Activated CD8-positive, alpha-beta memory T cell treated with anti-CD3 and anti-CD28 coated beads, Interleukin-2, amount 50 U/mL, for 4 hours (primary cell): ENCODE measurements at places on chromosomes 12 and 14.
A peak's percentile ranks its signal among the peaks of the same experiment; 100 is the strongest.

DNA sequence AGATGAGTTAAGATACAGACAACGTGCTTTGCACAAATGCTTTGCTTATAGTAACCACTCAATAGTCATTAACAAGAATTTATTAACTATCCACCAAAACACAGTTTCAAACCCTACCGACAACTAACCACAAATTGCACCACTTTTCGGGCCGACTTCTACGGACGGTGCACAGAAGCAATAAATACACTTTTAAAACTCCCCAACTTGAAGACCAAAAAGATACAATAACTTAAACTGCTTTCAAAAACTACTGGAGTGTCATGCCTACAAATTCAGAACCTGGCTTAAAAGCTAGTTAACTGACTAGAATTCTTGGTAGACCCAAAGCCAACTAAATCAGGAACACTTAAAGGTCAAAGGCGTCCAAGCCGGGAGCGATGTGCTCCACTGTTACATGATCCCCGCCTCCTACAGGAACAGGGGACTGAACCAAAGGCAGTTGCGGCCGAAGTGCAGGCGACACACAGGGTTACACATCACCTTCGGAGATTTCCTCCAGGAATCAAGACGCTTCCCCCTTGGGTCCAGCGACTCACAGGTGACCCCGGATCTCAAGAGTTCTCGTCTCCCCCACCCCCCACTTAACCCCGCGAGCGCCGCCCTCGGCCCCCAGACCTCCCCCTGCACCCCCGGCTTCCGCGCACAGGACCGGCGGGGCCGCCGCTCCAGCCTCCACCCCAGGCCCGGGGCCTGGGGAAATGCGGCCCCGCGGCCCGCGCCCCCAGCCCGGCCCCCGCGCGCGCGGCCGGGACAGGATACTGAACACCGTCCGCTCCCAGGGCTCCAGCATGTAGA lies 507 bp downstream of the SPTSSA start:
- no peak for DNase-seq

DNA sequence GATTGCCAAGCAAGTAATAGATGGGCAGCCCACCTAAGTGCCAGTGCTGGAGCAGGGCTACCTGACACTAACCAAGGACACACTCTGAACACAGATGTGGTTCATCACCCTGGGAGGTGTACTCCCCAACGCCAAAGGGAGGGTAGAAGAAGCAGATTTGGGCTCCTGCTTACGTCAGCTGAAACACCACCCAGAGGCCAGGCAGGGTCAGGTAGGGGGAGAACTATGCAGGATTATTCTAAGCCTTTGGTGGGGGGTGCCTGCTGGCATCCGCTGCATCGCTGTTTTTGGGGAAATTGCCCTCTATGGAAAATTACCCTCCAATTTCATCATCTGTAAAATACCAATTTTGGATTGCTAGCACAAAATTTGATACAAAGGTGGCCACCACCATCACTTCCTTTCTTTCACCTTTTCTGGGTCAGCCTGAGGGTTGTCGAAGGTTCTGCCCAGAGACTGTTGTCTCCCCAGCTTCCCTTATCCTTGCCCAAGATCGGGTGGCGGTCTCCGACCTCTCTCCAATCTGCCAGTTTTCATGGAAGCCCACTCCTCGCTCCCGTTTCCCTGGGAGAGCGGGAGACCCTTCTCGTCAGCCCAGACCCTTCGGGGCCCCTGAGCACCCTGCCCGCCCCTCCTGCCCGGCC lies 535 bp downstream of the BIN2 start:
- peak; percentile 52 for DNase-seq

DNA sequence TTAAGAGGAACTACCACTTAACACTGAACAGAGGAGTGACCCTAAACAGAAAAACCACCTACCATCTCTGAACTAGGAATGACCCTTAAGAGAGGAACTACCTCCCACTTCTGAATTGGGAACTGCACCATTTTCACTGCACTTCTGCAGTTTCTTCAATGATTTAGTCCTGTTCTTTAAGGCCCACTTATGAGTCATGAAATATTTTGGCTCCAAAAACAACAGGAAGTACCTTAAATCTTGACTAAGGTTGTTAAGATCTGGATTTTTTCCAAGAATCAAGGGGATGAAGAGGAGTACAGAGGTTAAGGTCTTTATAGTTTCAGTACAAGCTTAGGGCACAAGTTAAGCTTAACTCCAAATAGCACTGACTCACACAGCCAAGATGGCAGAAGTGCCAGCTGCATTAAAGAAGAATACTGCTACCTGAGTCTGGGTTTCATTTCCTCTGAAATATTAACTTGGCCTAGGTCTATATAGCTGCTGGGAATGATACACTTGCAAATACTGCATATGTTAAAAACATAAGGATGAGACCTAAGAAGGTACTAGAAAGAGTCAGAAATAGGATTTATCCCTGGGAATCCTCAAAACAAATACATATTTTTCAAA lies 4.2 kb downstream of the NPC2 start:
- no peak for DNase-seq

DNA sequence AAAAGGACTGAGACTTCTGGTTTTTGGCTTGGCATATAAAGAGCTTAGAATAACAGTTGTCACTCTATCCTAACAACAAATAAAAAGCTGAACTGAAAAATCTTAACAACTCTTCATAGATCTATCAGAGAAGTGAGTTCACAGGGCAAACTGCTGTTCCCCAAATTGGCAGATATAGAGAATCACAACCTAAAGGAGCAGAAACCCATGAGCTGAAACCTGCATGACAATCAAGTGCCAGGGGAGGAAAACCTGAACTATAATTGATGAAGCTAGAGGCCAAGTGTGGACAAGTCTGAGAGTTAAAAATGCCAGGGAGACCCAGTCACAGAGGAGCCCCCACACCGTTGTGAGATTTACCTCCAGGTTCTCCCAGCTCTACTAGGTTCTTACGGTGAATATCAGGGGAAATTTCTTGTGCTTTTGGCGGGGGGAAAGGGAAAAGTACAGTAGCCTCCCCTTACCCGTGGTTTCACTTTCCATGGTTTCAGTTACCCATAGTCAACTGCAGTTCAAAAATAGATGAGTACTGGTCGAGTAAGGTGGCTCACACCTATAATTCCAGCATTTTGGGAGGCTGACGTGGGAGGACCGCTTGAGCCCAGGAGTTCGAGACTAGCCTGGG lies 53.9 kb downstream of the ATF7 start:
- DNase-seq = no peak

- no peak for DNase-seq
Measured at GRCh38 chr14:92847278-92847677, 53.2 kb downstream of the GOLGA5 start.

DNA sequence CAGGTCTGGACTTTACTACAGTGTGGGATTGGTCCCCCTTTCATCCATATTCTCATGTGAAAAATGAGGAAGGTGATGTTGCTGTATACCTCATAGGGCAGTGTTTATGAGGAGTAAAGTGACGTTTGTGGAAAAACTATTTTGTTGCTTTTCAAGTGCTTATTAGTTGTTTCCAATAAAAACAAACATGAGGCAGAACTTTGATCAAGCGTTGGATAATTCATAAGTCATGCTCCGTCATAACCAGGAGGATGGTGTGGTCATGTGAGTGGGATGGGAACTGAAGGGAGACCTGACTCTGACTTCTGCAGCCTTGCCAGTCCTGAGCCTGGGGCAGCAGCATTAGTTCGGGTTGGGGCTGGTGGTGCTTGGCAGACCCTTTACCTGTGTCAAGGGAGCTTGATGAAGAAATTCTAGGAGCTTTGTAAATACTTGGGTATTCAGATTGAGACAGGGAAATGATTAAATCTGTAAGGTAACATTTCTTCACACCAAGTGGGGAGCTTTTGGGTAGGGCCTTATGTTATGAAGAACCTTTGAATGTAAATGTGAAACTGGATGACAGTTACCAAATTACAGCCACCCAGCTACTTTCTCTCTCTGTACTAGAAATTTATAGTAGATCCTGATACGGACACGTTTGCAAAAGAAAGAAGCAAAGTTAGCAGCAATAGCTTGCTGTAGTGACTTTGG lies 462.4 kb upstream of the RGS6 start:
- DNase-seq = no peak

DNA sequence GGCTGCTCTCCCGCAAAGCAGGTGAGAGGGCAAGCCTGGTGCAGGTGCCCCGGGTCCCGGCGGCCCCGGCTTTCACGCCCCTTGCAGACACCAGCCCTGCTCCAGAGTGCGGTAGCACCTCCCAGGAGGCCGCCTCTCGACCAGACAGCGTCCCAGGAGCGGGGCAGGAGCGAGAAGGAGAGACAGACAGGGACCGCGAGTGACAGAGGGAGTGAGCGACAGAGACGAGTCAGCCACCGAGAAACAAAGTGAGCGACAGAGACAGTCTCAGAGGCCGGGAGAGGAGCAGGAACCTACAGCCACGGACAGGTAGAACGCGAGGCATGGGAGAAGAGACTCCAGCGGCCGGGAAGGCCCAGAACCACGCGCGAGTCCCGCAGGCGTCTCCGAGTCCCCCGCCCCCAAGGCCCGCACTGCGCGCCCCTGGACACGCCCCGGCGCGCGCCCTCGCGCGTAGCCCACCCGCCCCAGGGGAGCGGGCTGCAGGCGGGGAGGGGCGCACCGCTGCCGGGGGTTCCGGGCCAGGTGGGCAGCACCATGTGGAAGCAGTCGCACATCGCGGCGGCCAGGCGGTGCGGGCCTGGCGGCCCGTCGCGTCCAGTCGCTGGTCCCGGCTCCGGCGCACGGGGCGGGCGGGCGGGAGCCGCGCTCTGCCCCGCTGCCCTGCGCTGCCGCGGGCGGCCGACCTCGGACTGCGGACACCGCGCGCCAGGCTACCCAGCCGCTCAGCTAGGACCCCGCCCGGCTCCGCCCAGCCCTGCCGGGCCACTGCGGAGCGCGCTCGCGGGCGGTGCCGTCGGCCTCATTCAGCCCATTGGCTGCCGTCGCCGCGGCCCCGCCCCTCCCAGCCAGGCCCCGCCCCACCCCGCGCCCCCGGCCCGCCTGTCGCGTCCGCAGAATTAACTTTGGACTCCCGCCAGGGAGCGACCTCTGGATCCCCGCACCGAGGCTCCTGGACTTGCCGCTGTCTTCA lies at the start of gene AHNAK2:
TSS of gene AHNAK2 (minus strand) at position 694 of the 973 bp plus-strand sequence. CDS start at position 557, 137 bp downstream.
- peak; percentile 32 for DNase-seq

DNA sequence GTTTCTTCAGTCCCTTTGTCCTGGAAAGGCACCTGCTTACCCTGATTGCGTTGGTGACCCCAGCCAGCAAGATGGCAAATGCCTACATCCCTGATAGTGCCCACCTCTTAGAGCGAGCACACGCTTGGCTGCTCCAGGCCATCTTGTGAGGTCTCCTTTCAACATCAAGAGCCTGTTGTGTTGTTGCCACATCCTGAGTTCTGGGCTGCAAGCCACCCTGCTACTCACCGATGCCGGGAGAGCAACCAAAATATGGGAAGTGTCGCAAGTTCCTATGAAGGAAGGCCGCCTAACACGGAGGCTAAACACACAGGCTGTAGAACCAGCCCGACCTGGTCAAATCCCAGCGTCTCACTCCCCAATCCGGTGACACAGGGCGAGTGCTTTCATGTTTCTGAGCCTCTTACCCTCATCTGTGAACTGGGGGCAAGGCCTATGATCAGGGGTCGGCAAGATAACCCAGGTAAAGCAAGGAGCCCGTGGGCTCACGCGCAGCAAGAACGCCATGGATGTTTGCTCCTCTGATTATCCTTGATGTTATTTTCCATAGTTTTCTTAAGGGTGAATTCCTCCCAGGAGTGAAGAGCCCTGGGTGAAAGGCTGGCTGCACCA lies 98.4 kb downstream of the LGMN start:
- no peak for DNase-seq

DNA sequence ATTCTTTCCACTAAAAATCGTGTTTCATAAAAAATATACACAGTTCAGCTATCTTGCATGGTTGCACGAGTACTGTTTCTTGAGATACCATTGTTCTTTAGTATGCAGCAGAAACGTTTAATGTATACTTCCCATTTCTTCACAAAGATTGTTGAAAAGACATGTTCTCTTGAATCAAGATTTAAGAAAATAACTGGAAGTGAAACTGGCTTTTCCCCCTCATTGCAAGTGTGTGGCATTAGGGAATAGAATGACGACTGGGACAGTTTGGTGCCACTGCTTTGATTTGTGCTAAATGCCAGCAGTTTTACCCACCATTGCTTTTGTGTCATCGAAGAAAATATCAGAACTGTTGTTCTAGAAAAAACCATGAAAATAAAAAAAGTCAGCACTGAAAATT lies 20.3 kb upstream of the DHRS2 start:
- no peak for DNase-seq

- peak; percentile 28 for DNase-seq
Measured at GRCh38 chr12:107322063-107322462, 228.7 kb upstream of the CRY1 start.

GRCh38 chr12:25590011-25590721 lies 37.1 kb upstream of the LMNTD1 start:
- DNase-seq = peak; percentile 31

- peak; percentile 74 for DNase-seq
Measured at GRCh38 chr12:107320929-107321631, 227.7 kb upstream of the CRY1 start.

- no peak for DNase-seq
Measured at GRCh38 chr12:21788089-21788983, 13.8 kb upstream of the KCNJ8 start.

DNA sequence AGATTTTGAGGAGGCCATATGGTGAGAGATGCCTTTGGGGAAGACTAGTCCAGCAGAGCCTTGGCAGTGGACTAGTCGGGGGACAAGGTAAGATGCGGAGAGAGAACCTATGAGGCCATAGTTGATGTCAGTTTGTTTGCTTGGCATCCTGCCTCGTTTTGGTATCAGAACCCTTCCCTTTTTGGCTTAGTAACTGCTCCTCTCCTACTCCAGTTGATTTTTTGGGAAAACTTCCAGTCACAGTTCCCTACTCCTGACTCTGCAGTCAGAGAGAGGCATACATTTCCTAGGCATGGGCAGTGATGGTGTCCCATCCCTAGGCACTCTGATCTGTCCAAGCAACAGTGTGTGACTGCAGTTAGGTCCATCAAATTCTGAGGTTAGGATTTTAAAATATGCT lies 398.3 kb downstream of the AEBP2 start:
- no peak for DNase-seq

GRCh38 chr12:52832985-52833905 lies 866 bp downstream of the KRT79 start:
- DNase-seq = no peak

DNA sequence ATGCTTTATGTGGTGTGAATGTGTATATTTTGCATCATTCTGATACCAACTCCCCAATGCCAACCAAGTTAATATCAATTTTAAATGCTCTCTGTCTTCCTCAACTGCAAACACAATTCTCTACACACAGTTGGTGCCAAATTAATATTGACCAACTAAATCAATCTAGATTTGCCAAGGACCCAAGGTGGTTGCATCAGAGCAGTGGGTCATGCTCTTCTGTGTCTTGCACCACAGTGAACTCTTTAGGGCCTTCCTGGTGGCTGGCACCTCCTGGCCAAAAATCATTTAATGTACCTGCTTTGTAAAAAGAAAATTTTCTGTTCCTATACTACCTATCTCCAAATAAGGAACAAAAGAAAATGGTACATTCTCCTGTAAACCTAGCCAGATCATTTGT lies 14.1 kb downstream of the COQ10A start:
- no peak for DNase-seq
